ENCODE measurements at places on chromosomes 4 and X. TPM values are rescaled to one million over a fixed set of nuclear protein-coding genes. Genes with fewer than 3 reads are reported as not detected.
A peak's percentile ranks its signal among the peaks of the same experiment; 100 is the strongest.

CT45A10 gene
- not detected for total RNA-seq

GRCh38 chr4:151469970-151470369 is 61.0 kb downstream of the FHIP1A start:
- no peaks in the 10 kb centered on the region for H3K36me3 ChIP-seq
- peaks cover 7% of the 10 kb centered on the region for H3K27me3 ChIP-seq
- no peaks in the 10 kb centered on the region for H3K4me1 ChIP-seq

- peak overlapping the region; percentile 68 for H3K27ac ChIP-seq
- peaks cover 34% of the 10 kb centered on the region for H3K4me1 ChIP-seq
- no peaks in the 10 kb centered on the region for H3K36me3 ChIP-seq
- H3K4me3 ChIP-seq: no peak overlapping the region
- DNase-seq: no peak
Observed at GRCh38 chr4:125689805-125690204, 375.1 kb downstream of the FAT4 start.

DNA sequence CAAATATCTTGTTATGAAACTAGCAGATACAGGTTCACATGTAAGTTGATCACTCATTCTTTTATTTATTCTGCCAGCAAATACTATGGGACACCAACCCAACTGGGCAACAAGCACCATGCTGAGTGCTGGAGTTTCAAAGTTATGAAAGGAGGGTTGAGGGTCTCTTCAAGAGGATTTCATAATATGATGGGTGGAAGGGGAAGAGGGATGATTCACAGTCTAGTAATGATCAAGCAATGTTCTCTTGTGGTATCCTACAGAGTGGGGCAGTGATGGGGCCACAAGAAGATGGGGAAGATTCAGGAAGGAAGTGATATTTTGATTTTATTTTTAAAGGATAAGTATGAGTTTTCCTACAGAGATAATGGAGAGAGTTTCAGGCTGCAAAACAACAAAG is 46.2 kb upstream of the TXK start:
- no peak overlapping the region for H3K27ac ChIP-seq
- no peak overlapping the region for H3K4me3 ChIP-seq
- H3K27me3 ChIP-seq: no peaks in the 10 kb centered on the region
- no peak for DNase-seq
- peaks cover 13% of the 10 kb centered on the region for H3K4me1 ChIP-seq
- H3K36me3 ChIP-seq: no peaks in the 10 kb centered on the region

DNA sequence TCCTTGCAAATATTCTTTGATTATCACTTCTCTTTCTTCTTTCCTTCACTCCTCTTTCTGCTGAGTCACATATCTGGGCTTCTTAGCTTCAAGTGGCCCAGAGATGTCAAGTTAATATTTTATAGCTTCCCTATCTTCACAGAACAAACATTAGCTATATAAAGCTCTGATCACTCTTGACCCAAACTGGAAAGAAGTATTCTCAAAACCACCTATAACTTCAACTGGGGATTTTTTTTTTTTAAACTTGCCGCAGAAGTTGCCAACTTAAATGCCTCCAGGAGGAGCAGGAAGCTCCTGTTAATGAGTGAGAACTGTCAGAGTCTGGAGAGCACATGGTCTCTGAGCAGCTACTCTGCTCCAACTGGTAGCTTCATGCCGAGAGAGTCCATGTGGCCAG is 233.3 kb upstream of the EDNRA start:
- H3K4me1 ChIP-seq: peaks cover 6% of the 10 kb centered on the region
- H3K36me3 ChIP-seq: peaks cover 9% of the 10 kb centered on the region
- H3K27ac ChIP-seq: peak overlapping the region; percentile 40
- no peaks in the 10 kb centered on the region for H3K27me3 ChIP-seq
- H3K4me3 ChIP-seq: no peak overlapping the region

TEX11 gene
- not detected for total RNA-seq

TRAM1L1 gene
- total RNA-seq: 5.9 TPM

DUSP9 gene
- total RNA-seq: 0.91 TPM

All from osteocyte (in vitro differentiated cells).